Stomach (tissue), 19 donors: ENCODE measurements at places on chromosomes 11 and 22. TPM values are rescaled to one million over a fixed set of nuclear protein-coding genes. Genes with fewer than 3 reads are reported as not detected.

GRCh38 chr11:13487661-13488030 is 8.2 kb downstream of the PTH start:
- no peaks in the 10 kb centered on the region for H3K36me3 ChIP-seq
- H3K27me3 ChIP-seq, result no peaks in the 10 kb centered on the region
- no peaks in the 10 kb centered on the region for H3K4me1 ChIP-seq
- H3K27ac ChIP-seq, result no peak overlapping the region
- DNase-seq, result peak; percentile 13

DNA sequence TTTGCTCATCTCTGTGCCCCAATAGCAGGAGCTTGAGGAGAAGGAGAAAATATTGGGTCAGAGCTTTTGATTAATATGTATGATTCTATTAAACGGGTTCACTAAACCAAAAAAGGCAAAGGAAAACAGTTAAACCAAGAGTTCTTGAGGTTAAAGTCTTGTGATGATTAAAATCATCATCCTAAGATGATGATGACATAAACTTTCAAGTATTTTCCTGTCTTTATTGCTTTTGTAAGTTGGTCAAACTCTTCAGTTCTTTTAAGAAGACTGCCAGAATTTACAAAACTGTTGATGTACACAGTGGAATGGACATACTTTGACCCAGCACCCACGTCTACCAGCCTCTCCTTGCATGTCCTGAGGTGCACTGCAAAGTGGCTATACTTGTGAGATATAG is 41.0 kb downstream of the FDX1 start:
- H3K4me1 ChIP-seq, result no peaks in the 10 kb centered on the region
- no peaks in the 10 kb centered on the region for H3K27me3 ChIP-seq
- peaks cover 4% of the 10 kb centered on the region for H3K36me3 ChIP-seq

DNA sequence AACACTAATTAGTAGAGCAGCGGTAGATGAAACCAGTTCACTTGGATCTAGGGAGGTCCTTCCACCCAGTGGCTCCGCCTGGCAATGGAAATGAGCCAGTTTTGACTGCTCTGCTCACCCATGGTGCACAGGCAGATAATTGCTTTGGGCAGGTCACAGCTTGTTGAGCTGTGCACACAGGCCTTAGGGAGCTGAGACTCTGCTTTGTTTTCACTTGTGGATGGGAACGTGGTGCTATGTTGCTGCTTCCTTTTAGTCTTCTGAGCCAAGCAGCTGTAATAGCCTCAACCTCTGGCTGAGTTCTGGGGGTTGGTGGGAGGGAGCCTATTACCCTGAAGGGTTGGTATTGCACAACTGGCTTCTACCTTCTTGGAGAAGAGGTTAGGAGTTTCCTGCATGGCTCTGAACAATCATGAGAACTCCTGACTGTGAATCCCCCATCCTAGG is 262.3 kb upstream of the MTNR1B start:
- no peak overlapping the region for H3K27ac ChIP-seq
- no peak for DNase-seq
- no peaks in the 10 kb centered on the region for H3K36me3 ChIP-seq
- no peak overlapping the region for H3K4me3 ChIP-seq

DNA sequence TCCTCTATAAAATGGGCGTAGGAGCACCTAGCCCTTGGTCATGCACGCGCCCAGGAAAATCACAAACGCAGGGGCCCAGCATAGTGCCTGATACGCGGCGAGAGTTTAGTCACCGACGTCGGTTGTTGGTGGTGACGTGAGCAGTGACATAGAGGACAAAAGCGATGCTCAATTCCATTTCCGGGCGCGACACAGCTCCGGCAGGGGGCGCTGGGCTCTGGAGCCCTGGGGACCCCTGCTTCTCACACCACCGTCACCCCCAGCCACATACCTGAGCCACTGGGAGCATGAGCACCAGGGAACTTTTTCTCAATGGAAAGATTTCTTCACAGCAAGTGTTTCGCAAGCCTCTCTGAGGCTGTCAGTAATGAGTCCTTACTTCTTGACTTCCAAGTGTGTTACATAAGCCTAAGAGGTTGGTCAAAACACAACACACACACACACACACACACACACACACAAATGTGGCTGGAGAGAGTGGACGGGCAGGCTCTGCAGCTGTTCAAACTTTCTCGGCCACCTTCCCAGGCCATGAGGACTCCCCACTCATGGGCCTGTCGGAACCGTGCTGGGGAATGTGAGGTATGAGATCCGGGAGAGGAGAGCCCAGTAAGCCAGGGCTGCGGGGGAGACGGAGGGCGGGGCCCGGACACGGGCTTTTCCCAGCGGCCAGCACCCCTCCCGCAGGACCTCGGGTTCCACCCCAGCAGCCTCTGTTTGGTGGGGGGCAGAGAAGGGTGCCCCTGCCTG is 36.9 kb upstream of the LINC01488 start:
- peak overlapping the region; percentile 80 for H3K27ac ChIP-seq
- no peaks in the 10 kb centered on the region for H3K36me3 ChIP-seq
- peaks cover 50% of the 10 kb centered on the region for H3K4me1 ChIP-seq
- no peak overlapping the region for H3K4me3 ChIP-seq
- H3K27me3 ChIP-seq, result no peaks in the 10 kb centered on the region

DNA sequence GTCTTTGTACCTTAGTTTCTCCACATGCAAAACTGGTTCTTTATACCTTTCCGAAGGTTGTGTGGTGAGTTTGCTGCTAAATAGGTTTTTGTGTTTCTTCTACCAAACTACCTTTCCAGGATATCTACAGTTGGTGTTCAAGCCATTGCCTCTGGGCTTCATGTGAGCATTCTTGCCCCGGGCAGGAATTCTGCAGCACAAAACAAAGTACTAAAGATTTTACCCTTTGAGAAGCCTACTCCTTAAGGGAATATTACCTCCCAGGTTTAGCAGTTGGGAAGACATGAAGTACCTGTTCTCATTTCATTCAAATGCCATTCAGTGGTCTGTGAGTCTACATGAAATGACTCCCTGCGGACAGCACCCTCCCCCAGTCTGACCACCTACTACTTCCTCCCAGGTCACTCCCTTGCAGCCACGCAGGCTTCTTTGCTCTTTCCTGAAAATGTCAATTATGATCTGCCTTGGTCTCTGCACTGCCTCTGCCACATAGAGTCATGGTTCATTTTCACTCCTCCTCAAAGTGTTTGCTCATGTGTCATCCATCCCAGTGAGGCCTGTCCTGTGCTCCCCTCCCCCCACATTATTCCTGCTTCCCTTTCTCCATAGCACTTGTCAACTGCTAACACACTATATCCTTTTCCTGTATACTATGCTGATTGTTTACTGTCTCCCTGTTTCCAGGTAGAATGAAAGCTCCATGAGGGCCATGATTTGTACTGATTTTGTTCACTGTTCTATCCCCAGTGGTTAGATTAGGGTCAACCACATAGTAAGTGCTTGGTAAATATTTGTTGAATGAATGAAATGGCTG is 36.9 kb downstream of the PACS1 start:
- H3K4me1 ChIP-seq, result peaks cover 53% of the 10 kb centered on the region
- H3K36me3 ChIP-seq, result peaks cover 5% of the 10 kb centered on the region
- H3K27ac ChIP-seq, result no peak overlapping the region
- no peak for DNase-seq

GRCh38 chr11:70630816-70631623 is 232.7 kb downstream of the CTTN start:
- no peak for DNase-seq
- no peak overlapping the region for H3K4me3 ChIP-seq
- H3K27ac ChIP-seq, result no peak overlapping the region
- no peaks in the 10 kb centered on the region for H3K36me3 ChIP-seq

DNA sequence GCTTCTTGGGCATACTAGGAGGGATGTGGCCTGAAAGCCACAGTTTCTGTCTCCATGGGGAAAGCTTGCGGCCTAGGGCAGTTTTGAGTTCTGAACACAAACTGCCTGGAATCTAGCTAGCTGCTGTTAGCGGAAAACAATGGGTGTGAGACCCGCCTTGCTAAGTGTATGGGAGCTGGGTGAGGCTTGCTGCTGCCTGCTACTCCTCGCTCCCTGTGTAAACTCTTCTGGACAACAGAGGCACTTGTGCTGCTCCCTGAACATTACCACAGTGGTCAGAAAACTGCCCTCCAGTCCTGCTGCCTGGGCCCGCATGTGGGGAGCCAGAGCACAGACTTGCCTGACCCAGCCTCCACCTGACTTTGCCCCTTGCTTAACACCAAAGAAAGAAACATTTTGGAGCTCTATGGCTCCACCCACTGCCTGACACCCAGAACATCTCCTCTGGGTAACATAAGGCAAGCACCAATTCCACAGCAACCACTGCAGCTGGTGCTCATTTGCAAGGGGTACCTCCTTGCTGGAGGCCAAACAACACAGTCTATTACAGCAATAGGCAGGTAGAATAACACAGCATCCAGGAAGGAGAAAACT is 766.3 kb upstream of the RAG2 start:
- H3K36me3 ChIP-seq, result no peaks in the 10 kb centered on the region
- DNase-seq, result no peak
- H3K4me3 ChIP-seq, result no peak overlapping the region
- no peak overlapping the region for H3K27ac ChIP-seq
- H3K4me1 ChIP-seq, result no peaks in the 10 kb centered on the region

DNA sequence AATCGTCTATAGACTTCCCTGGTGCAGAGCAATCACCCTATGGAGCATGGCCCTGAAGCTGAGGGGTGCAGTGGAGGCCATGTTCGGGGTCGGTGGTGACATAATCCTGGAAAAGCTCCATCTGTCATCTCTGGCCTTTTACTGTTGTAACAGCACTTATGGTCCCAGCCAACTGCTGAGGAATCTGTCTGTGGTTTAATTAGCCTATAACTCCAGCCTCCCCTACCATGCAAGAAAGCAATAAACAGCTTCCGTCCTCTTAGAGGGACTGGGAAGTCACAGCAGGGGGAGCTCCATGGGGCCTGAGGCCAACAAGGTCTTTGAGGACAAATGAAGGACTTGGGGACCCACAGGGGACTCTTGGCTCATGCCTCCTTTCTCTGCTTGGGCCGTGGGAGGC is 159.1 kb upstream of the NECTIN1 start:
- no peaks in the 10 kb centered on the region for H3K27me3 ChIP-seq
- H3K36me3 ChIP-seq, result no peaks in the 10 kb centered on the region
- H3K27ac ChIP-seq, result no peak overlapping the region
- no peaks in the 10 kb centered on the region for H3K4me1 ChIP-seq

- no peak overlapping the region for H3K4me3 ChIP-seq
- peaks cover 38% of the 10 kb centered on the region for H3K4me1 ChIP-seq
- H3K27ac ChIP-seq, result no peak overlapping the region
- DNase-seq, result peak; percentile 21
- H3K27me3 ChIP-seq, result no peaks in the 10 kb centered on the region
- H3K36me3 ChIP-seq, result peaks cover 22% of the 10 kb centered on the region
Observed at GRCh38 chr22:50625568-50626313, 2.2 kb downstream of the ARSA start.

- DNase-seq, result no peak
- no peaks in the 10 kb centered on the region for H3K27me3 ChIP-seq
- H3K36me3 ChIP-seq, result no peaks in the 10 kb centered on the region
- no peak overlapping the region for H3K4me3 ChIP-seq
- peaks cover 9% of the 10 kb centered on the region for H3K4me1 ChIP-seq
Observed at GRCh38 chr11:74185695-74186094, 14.6 kb downstream of the PPME1 start.

DNA sequence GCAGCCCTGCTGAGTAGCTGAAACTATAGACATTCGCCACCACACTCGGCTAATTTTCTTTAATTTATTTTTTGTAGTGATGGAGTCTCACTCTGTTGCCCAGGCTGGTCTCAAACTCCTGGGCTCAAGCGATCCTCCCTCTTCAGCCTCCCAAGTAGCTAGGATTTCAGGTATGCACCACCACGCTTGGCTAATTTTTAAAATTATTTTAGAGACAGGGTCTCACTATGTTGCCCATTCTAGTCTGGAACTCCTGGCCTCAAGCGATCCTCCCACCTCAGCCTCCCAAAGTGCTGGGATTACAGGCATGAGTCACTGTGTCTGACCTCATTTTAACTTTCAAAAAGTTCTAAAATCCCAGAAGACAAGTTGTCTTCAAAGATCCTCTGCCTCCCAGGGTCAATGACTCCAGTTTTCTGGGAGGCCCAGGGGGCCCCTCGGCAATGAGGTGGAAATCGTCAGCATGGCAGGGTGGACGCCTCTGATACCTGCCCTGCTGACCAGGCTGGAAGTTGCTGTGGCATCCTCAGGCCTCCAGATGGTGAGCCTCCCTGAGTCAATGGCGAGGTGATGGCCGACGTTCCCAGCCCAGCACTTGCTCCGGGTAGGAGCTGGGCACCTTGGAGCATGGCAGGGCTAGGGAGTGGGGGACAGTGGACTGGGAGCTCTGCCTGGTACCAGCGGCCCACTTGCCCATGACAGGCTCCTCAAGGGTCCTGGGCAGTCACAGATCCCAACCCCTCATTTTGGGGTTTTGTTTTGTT is 31.1 kb downstream of the RPL3 start:
- H3K27me3 ChIP-seq, result no peaks in the 10 kb centered on the region
- no peaks in the 10 kb centered on the region for H3K36me3 ChIP-seq
- no peak for DNase-seq
- peaks cover 37% of the 10 kb centered on the region for H3K4me1 ChIP-seq
- H3K27ac ChIP-seq, result no peak overlapping the region

DNA sequence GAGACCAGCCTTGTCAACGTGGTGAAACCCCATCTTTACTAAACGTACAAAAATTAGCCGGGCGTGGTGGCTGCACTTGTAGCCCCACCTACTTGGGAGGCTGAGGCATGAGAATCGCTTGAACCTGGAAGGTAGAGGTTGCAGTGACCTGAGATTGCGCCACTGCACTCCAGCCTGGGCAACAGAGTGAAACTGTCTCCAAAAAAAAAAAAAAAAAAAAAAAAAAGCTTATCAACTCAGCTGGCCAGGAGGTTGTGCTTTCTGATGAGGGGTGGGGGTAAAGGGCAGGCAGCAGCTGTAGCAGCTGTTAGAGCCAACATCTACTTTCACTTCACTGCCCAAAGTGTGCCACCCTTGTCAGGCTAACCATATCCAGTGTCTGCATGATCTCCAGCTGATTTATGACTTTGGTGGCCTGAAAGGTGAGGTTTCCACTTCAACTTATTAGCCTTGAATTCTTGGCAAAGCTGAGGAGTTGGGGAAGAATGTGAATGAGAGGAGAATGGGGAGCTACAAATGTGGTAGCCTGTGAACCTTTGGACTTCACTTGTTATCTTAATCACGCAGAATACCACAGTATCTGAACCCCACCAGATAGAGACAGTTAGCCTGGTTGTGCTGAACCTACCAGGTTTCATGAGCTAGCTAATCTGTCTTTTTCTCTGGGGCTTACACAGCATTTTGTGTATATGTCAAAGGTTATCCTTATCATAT is 19.6 kb downstream of the RNF121 start:
- DNase-seq, result peak; percentile 58
- H3K4me3 ChIP-seq, result no peak overlapping the region
- H3K36me3 ChIP-seq, result no peaks in the 10 kb centered on the region
- no peaks in the 10 kb centered on the region for H3K27me3 ChIP-seq
- H3K27ac ChIP-seq, result no peak overlapping the region

GRCh38 chr11:67048515-67049130 is 8.0 kb upstream of the RHOD start:
- H3K4me1 ChIP-seq, result no peaks in the 10 kb centered on the region
- DNase-seq, result no peak
- peaks cover 13% of the 10 kb centered on the region for H3K27me3 ChIP-seq
- no peak overlapping the region for H3K27ac ChIP-seq

GRCh38 chr11:36574486-36574885 is 6.7 kb downstream of the RAG1 start:
- no peak overlapping the region for H3K4me3 ChIP-seq
- no peaks in the 10 kb centered on the region for H3K27me3 ChIP-seq
- H3K27ac ChIP-seq, result no peak overlapping the region
- no peak for DNase-seq

- H3K4me1 ChIP-seq, result peaks cover 70% of the 10 kb centered on the region
- H3K36me3 ChIP-seq, result no peaks in the 10 kb centered on the region
- peaks cover 37% of the 10 kb centered on the region for H3K27me3 ChIP-seq
- H3K4me3 ChIP-seq, result peak within 1 kb of the TSS; percentile 54
- DNase-seq, result no peak
- H3K27ac ChIP-seq, result peak within 1 kb of the TSS; percentile 90
Observed at GRCh38 chr11:117876341-117877119, at the start of gene FXYD6. TSS of gene FXYD6 (minus strand) at chr11:117876658. CDS start at chr11:117842776, 33,882 bp downstream.

Gene GGT5
- 48.8 TPM for total RNA-seq

Gene MUC2
- total RNA-seq, result 0.45 TPM

Gene UBASH3B
- total RNA-seq, result 60.5 TPM

Gene OR52E8
- not detected for total RNA-seq
